ENCODE measurements at places on chromosomes 16 and 17. TPM values are rescaled to one million over a fixed set of nuclear protein-coding genes. Genes with fewer than 3 reads are reported as not detected.
A peak's percentile ranks its signal among the peaks of the same experiment; 100 is the strongest.

- DNase-seq: no peak
These were observed 5.4 kb upstream of the GJD3 start for GRCh38 chr17:40369923-40370322.

DNA sequence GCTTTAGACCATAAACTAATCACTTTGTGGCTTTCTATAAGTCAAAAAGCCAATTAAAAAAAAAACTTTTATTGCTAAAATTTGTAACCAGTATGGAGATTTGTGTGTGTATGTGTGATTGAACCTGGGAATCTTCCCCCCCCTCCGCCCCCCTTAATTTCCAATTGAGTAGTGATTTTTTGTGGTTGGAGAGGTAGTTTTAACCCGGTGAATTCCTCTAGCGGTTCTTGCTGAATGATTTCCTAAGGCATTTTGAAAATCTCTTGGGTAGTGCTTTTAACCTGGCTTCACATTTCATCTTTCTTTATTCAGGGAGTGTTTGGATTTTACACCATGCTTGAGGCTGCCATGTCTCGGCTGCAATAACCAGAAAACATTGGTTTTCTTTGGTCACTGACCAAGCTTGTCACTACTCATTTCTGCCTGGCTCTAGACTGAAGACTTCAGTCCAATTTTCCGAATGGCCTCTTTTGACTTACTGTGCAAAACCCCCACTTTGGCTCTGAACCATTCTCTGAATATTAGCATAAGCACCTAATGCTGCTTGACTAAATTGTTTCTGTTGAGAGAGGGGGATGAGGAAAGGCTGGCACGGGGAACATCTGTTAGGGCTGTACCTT, 35.6 kb downstream of the PRKCA start:
- DNase-seq: no peak

The FOXK2 gene
- 55.6 TPM for total RNA-seq

- DNase-seq: no peak
These were observed 20.9 kb downstream of the MAP1LC3B start for GRCh38 chr16:87412996-87413421.

- DNase-seq: no peak
These were observed 43.5 kb upstream of the KLHDC4 start for GRCh38 chr16:87809150-87809902.

GRCh38 chr17:39653662-39654331, 11.4 kb upstream of the TCAP start:
- peak; percentile 70 for DNase-seq

The SLC16A11 gene
- 0.39 TPM for total RNA-seq

- peak; percentile 46 for DNase-seq
These were observed 219.3 kb upstream of the GSE1 start for GRCh38 chr16:85393674-85394451.

The TMEM98 gene
- not detected for total RNA-seq

Data from CD4-positive, CD25-positive, alpha-beta regulatory T cell (primary cell).